ENCODE measurements at places on chromosomes 1 and 21.

DNA sequence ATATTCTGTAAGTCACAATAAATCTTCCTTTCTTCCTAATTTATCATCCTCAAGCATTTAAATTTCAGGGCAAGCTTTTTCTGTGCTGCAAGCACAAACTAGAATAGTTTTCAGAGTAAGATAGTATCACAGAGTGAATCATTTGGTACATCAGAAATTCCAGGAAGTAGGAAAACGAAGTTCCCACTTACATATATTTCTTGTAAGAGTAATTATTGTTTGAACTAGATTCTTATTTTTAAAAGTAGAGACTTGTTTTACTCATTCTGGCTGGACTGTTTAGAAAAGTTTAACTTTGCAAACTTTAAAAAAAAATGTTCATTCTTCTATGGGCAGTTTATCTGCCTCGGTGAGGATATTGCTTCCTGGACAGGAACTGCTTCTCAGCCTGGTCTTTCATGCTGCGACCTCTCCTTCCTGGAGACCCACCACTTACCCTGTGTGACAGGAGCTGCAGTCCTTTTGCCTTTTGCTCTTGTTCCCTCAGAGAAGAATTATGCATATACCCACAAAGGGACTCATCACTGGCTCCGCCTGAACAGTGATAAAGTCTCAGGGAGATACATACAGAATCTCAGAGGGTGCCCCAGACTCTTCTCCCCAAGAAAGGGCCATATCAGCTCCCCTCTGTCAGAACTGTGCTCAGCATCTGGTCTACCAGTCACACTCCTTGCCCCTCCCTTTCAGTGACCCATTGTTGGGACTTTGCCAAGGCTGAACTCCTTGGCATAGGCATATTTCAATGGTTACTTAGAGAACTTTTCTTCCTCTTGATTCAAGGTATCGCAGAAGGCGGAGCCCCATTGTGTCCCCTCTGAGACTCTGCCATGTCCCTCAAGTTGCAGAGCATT is 102.7 kb upstream of the CD55 start:
- DNase-seq: no peak

DNA sequence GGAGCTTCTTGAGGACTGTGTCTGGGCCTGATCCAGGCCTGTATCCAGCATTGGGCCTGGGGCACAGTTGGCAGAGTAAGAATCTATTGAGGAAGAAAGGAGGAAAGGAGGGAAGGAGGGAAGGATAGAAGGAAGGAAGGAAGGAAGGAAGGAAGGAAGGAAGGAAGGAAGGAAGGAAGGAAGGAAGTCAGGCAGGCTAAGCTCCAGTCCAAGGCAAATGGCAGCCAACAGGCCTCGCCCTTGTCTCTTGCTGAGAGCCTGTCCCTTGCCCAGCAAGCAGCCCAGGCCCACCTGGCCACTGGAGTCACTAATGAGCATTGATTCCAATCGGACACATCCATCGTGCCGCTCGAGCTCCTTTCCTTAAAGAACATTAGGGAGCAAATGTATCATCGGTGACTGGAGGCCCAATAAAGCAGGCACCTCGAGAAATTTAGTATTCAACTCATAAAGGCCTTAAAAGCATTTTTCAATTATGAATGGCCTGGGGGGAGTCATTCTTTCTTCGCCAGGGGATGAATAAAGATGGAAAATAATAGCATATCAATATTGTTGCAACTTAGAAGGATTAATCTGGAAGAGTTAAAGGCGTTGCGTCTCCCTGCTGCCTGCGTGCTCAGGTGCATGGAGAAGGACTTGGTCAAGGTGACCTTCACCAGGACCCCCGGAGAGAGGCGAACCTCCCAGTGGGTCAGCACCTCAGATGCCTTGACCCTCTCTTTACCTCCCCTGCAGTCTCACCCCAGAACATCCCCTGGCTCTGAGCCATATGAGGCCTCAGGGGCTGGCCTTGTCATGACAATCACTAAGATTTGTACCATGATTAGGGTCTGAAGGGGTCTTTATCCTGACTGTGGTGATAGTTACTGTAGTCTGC is 144.5 kb upstream of the RUNX3 start:
- no peak for DNase-seq

- DNase-seq: no peak
Measured at GRCh38 chr1:225825607-225826007, 15.7 kb downstream of the EPHX1 start.

DNA sequence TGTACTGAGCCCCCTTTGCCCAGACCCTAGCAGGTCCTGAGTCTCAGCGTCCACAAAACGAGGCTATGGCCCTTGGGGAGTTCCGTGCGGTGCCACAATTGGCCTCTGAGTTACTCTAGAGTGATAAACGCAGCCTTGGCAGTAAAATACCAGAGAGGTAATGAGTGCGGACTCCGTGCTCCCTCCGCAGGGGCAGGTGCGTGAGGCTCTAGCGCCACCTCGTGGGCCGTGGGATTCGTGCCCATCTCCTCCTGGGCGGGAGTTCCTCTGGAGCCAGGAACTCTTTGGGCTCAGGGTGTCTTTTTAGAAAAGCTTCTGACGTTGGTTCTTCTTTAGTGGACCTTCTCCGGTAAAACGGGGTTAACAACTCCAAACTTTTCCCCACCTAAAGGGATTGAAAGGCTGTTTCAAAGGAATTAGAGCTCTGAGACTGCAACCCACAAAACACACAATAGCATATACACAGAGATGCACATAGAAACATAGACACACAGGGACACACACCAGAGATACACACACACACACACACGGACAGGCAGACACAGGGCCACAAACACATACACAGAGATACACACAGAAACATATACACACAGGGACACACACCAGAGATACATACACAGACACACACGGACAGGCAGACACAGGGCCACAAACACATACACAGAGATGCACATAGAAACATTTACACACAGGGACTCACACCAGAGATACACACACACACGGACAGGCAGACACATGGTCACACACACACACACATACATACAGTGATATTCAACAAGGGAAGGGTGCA is 99.4 kb downstream of the KCNJ15 start:
- DNase-seq: peak; percentile 53

DNA sequence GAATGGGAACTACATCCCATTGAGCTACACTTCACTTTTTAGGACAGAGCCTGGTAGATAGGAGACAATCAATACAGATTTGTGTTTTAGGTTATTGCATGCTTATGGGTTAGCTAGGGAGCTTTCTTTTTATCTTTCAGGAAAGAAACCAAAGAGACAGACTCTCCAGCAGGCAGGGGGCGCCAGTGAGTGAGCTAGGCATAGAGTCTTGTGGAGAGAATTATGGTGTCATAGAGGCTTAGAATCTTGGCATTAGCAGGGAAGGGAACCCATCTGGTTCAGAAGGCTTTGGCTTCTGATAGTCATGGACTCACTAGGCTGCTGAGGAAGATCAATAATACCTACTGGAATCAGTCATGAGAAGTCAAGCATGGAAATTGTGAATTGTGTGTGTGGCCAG is at the start of gene SMCP:
SMCP (plus strand) TSS at position 281 of the 400 bp plus-strand sequence. CDS start 6,101 bp downstream, outside the sequence.
- no peak for DNase-seq

DNA sequence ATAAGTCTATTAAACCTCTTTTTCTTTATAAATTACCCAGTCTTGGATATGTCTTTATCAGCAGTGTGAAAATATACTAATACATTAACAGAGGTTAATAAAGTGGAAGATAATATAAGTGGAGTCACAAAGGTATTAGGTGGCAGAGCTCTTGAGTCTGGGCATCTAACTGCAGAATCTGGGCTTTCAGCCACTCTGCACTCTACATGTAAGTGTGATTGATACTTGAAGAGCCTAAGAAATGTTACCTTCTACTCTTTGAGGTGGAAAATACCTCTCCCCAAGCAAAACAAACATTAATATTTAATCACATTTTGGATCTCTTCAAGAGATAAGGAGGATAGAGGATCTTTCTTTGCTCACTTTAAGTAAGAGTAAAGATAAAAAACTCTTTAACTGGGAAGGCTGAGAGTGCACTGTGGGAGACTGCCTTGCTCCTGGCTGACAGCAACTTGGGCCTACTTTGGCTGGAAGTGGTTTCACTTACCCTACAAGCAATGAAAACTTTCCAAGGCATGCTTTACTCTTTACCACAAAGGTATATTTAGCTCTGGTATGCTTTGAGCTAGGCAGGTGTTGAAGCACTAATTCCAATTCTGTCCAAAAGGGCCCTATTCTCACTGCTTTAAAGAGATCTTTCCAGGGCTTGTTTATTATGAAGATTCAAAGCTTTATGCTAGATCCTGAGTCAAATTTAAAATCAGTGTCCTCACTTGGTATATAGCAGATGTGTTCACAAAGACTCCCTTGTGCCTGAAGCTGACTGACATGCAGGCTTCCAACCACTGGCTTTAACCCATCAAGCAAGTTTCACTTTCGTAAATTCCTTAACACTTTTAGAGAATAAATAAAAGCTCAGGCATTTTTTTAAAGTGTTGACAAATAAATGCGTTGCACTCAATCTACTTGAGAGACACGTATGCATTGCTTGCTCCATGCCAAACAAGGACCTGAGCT is 245.3 kb upstream of the ZP4 start:
- no peak for DNase-seq

DNA sequence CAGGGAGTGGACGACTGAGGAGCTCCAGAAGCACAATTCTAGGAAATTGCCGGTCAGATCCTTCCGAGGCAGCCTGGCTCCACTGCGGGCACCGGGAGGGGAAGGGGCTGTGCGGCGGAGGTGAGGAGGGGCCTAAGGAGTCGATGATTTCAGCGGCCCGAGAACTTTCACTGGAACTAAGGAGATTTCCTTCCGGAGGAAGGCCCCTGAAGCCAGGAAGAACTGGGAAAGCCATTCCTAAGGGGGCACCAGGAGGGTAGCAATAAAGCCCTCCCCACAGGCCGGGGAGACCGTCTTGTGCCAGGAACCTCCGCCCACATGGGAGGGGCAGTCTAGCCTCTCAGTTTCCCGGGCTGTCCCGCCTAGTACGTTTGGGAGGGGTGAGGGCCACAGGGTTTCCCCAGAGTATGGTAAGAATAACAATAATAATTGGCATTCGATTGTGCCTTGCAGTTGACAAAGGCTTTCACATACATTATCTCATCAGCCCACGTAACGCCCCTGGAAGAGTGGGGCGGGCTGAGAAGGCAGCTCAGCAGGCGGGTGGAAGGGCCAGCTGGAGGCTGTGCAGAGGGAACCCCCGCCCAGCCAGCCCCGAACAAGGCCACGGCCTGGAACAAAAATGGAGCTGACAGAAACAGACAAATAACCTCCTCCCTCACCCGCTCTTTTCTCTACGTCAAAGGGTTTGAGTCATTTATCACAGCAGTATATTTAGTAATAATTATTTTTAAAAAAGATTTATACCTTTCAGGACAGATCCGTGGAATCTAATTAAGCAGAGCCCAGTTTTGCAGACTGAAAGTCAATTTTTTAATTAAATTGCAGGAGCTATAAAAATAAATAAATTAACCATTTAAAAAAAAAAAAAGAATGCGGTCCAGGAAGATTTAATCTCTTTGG is 19.8 kb downstream of the NPR1 start:
- no peak for DNase-seq

All from T-helper 9 cell (primary cell).